ENCODE measurements at places on chromosomes 2 and 18.

DNA sequence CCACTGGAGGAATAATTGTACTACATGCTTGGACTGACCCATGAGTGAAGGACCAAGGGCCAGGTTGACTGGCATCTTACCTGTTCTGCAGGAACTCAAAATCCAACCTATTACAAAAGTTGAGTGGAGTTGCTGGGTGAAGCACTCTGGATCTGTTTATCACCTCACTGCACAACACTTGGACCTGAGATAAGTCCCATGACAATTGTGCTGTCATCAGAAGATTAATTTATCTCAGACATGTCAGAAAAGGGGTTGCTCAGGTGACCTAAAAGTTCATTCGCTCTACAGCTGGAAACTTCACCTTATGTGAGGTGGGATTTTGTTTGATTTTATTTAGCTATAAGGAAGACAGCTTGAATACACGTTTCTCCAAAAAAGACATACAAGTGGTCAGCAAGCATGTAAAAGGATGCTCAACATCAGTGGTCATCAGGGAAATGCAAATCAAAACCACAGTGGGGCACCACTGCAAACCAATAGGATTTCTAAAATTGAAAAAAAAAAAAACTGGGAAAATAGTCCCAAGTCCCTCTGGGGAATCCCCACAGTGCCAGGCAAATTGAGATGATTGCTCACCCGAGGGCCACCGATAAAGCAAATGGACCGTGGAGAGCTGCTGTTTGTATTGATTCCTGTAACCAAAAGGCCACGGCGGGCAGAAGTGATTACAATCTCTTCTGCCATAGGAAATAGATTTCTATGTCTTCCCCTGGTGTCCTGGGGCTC lies 65.8 kb upstream of the SLC35F5 start:
- DNase-seq: no peak

GRCh38 chr2:47251404-47251675 lies 96.2 kb upstream of the STPG4 start:
- DNase-seq: no peak

DNA sequence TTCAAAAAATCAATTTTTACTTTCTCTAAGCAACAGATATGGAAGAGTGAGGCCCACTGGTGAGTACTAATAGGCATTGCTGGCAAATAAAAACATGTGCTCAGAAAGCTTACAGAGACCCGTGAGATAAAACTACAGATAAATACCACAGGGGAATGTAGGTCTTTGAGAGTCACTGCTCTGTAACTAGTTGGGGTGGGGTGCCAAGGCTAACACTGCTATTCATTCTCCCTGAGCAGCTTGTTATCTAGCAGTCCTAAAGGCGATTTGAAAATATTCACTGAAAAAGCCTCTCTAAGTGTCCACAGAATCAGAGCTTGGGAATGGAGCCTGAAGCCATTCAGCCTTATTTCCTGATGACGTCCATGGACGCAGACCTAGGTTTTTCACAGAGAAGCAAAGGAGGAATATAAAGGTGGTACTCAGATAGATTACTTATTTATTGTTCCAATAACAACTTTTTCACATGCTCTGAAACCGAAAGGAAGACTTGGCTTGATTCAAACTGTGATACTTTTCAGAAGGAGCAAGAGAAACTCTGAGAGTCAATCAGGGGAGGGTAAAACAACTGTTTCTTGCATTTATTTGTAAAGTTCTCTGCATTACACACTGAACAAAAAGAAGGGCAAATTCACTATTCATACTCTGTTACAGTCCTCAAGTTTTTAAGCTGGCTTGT lies 188.4 kb downstream of the PPP1R1C start:
- DNase-seq: no peak

DNA sequence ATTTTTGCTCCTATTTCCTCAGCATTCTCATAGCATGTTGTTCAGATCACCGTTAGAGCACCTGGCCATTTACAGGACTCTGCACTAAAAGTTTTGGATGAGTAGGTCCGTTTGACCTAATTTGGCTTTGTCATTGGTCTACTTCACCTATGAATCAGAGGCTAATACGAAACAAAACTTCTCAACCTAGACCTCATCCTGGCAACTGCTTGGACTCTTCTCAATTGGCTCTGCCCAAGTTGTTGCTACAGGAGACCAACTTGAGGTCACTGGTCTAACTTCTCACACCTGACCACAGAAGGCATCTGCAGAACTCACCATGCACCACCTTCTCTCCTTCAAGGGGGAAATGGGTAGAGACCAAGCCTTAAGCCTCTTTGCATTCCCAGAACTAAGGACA lies 663.7 kb downstream of the PLCL1 start:
- DNase-seq: no peak

GRCh38 chr2:25743132-25743830 lies 69.9 kb upstream of the DTNB start:
- DNase-seq: no peak

- no peak for DNase-seq
Observed at GRCh38 chr18:9751371-9752031, 43.4 kb downstream of the RAB31 start.

- DNase-seq: no peak
Observed at GRCh38 chr2:223897669-223898330, 47.3 kb downstream of the WDFY1 start.

GRCh38 chr2:40513201-40513600 lies 61.3 kb upstream of the SLC8A1 start:
- no peak for DNase-seq

- DNase-seq: no peak
Observed at GRCh38 chr2:10810202-10811161, 2.1 kb downstream of the PDIA6 start.

DNA sequence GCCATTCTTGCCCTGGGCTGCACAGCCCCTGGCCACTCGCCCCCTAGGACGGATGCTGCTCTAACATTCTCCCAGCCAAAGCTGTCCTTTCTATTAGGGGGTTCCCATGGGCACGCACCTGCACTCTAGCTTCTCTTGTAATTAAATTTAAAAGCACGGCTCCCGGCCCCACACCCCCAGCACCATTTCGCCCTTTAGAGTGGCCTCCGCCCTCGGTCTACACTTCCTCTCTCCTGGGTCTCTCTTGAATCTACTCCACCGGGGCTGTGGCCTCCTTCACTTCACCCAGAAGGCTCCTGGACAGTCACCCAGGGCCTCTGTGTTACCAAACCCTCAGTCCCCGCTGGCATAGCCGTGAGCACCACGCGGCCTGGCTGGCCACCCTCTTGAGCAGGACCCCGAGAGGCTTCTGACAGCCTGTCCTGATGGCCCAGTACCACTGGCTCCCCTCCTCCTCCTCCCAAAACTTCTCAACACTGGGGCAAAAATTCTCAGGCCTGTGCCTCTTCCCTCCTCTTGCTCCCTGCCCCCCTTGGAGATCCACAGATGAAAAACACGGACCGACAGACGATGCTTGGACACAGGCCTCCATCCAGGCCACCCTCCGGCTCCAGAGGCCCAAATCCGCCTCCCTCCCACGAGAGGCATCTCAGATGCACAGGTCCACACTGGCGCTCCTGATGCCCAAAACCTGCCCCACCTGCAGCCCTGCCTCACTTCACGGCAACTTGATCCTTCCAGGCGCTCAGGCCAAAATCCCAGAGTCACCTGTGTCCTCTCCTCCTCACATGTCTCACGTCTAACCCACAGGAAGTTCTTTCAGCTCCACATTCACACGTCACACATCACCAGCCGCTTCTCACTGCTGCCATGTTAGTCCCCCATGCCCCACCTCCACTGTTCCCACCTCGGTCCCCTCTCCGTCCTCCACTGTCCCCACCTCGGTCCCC lies 6.9 kb upstream of the RAB17 start:
- no peak for DNase-seq

- no peak for DNase-seq
Observed at GRCh38 chr18:79847606-79848293, 50.0 kb downstream of the KCNG2 start.

- DNase-seq: no peak
Observed at GRCh38 chr18:7202169-7202568, 28.7 kb upstream of the LRRC30 start.

- DNase-seq: no peak
Observed at GRCh38 chr2:224417361-224417729, 15.4 kb upstream of the FAM124B start.

DNA sequence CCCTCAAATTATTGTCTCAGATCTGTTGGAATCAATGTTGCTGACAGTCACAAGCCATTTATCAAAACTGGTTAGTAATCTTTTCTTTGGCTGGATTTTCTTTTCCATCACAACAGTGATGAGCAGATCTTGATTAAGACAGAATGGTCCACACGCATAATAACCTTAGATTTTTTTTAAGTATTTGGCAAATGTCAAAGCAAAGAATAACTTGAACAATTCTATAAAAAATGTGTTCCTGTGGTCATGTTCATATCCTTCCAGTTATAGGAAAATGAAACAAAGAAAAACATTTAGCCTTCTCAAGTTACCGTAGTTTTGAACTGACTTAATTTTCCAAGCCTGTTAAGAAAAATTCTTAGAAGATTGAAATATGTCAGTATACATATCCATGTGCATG lies 659.9 kb upstream of the ID2 start:
- no peak for DNase-seq

DNA sequence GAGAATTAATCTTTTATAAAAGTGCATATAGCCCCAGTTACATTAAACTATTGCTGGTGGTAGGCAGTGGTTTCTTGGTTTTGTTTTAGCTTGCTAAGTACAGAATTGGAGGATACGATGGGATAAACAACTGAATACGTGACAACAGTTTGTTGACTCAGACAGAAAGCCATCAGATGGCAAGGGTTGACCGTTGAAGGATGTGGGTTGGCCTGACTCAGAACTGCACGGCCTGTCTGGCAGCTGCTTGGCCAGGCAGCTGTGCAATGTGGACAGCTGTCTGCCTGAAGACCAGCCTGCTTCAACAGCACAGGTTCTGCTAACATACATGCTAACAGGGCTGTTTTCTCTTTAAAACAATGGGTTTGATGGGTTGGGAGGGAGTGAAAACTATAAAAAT lies 46.6 kb downstream of the PRKRA start:
- DNase-seq: no peak

GRCh38 chr2:224159345-224159928 lies 120.4 kb upstream of the SERPINE2 start:
- DNase-seq: no peak

DNA sequence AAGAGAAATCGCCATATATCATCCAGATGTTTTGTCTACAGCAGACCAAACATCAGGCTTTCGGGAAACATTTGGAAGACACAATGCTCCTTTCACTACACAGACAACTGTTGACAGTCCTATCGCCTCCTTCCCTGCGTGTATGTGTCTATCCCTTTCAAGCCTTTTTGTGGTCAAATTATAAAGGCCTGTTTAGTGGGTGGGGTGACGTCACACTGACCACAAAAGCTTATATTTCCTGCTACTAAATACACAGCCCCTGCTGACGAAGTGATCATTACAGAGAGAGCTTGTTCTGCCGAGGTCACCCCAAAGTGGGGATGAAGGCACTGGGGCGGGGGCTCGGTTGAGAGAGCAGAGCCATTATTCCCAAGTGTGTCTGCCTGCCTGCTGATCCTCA lies 302.7 kb upstream of the TNP1 start:
- no peak for DNase-seq

GRCh38 chr2:125855204-125855603 lies 800.8 kb upstream of the GYPC start:
- DNase-seq: no peak

GRCh38 chr2:191020742-191021381 lies 6.9 kb upstream of the STAT1 start:
- no peak for DNase-seq

DNA sequence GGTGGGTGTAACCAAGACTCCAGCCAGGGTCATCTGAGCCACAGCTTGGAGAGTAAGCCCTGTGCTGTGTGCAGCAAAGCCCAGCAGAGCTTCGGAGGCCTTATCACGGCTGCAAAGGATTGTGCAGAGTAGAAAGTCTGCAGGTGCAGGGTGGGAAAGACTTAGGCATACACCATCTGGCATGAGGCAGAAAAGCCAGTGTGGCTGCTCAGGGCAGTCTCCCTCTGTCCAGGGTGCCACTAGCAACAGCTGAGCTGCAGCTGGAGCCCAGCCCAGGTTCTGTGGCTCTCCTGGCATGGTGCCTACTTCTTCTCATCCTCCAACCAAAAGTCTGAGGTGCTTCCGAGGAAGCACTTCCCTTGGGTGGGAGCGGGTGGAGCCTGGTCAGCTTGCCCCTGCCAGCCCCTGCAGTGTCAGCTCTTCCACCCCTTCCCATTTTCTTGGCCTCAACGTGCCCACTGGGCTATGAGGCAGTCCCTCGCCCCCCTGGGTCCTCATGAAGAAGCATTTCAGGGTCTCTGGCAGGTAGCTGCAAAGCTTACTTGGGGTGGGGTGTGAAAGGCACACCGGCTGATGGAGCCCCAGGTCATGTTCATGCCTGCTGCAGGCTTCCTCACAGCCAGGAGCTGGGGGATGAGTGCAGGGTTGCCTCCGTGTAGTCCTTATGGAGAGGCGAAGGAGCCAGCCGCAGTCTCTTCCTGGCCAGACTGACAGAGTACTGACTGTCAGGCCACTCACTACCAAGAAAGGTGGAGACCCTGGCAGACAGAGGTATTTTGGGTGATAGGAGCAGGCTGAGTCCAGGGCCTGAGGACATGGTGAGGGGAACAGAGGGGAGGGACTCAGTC lies 4.8 kb downstream of the AMER3 start:
- no peak for DNase-seq

DNA sequence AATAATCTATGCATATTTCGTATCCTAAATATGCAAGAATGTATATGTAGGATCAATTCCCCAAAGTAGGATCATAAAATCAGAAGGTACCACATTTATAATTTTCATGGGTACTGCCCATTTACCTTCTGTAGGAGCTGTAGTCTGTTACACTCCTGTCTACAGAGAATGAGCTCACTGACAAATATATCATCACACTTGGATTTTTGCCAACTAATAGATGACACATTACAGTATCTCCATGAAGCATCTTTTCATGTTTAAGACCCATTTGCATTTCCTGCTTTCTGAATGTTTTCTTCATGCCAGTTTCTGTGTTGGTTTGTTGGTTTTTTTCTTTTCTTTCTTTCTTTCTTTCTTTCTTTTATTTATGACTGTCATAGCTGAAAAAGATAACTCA lies 70.9 kb upstream of the EML6 start:
- no peak for DNase-seq

GRCh38 chr18:24369426-24369825 lies 28.2 kb downstream of the OSBPL1A start:
- DNase-seq: no peak

- no peak for DNase-seq
Observed at GRCh38 chr2:217749008-217749407, 253.8 kb downstream of the TNS1 start.

DNA sequence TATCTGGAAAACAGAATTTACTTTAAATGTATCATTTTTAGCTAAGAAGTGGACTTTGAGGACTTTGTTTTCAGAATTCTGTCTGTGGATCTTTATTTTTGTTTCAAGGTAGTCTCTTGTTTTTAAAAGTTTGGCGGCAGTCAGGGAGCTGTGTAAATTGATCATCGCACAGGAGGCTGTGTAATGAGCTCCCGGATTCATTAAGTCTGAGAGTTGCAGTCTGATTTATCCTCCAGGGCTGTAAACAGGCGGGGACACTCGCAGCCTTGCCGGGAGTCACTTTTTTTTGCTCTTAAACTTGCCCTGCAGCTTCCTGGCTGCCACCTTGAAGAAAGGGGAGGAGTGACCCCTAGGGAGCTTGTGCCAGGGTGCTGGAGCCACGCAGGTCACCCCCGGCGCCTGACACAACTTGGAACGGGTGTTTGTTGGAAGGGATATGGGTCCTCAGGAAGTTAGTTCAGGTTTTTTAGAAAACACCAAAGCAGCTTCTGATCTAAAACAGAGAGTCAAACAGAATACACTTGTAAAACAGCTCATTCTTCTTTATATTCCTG lies 76.2 kb downstream of the DCDC2C start:
- DNase-seq: no peak

- no peak for DNase-seq
Observed at GRCh38 chr2:72828840-72829507, 3.1 kb upstream of the EXOC6B start.

All from activated T-helper 1 cell treated with Interleukin-2 at 50 U/mL for 16 hours (primary cell).